Stimulated activated CD8-positive, alpha-beta memory T cell treated with anti-CD3 and anti-CD28 coated beads, Interleukin-7, amount 100 ng/mL, for 48 hours (primary cell): ENCODE measurements at places on chromosomes 5 and 9.

DNA sequence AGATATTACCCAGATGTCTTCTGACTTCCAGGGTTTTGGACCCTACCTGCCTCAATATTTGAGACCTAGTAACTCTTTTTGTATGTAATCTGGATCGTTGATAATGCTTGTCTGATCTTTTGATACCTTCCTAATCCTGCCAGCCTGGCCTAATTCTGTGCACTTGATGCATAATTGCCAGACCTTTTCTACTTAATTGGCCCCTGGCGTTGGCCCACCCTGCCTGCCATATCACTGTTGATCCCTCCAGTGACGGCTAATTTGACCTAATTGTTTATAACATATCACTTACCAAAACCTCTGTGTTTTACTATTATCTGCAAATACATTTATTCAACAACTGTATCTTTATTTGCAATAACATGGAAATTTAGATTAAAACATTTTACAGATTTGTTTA, 49.0 kb downstream of the SLC44A1 start:
- DNase-seq, result no peak

GRCh38 chr9:88258601-88259000, 120.3 kb upstream of the SPATA31C2 start:
- DNase-seq, result no peak

- DNase-seq, result no peak
These were observed 151.0 kb downstream of the C5orf15 start for GRCh38 chr5:133817456-133817855.

DNA sequence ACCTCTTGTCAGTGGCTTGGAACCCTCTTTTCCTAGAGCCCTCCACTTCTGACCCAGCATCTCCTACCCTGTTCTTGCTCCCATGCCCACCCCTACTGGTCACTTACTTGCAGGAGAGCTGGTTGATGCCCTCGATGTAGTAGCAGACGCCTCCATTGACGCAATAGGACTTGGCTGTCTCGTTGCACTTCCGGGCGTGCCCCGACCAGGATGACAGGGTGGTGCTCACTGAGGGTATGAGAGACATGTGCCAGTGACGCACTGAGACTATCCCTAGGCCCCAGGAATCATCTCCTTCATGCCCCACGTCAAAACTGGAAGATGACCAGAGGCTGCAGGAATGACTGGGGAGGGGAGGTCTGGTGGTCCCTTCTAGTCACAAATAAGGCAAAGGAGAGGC, 76.0 kb downstream of the PSD2 start:
- DNase-seq, result no peak

GRCh38 chr5:135591277-135591676, 12.5 kb upstream of the CXCL14 start:
- no peak for DNase-seq

DNA sequence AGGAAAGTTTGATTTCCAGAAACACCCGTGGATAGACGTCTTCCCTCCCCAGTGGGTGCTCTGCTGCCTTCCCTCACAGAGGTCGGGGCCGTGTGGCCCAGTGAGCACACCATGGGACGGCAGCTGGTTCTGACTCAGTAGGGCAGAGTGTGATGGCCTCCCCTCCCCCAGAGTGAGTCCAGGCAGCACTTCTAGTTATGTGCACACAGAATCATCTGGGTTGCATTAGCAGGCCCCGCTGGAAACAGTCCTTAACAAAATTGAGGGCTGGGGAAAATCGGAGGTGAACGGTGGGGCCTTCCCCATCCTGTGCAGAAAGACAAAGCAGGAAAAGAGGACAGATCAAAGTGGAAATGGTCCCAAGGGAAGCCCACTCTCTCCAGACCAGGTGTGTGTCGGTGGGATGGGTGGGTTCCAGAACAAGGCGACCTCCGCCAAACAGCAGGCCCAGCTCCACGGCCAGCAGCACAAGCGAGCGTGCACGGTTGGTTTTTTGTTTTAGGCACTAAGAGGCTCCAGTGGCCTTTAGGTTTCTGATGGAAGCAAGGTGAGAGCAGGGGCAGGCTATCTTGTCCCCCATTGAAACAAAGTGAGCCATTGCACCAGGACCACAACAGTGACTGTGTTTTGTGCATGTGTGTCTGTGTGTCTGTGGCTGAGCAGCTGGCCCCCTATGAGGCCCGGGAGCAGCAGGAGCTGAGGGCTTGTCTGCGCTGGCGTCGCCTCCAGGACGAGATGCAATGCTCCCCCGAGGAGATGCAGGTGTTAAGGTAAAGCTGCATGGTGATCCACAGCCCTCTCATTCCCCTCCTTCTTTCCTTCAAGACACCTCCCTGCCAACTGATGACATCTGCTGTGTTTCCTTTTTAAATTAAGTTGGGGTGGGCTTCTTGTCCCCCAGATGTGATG, 201.5 kb downstream of the AOPEP start:
- no peak for DNase-seq
